ENCODE measurements at places on chromosomes 16 and 17.

DNA sequence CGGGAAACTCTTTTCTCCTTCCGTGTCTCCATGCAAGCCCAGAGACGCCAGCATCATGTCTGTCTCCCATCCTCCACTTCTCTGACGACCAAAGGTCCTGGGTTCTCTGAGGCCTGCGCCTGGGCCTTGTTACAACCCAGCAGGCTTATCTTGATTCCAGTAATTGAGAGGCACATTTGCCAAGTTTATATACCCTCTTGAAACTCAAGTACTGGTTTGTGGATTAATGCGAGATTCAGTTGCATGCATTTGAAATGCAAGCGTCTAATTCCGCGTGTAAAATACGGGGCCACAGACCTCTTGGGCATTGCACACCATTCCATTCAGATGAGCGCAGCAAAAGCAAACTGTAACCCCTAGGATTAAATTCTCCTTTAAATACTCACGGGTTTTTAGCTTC lies 28.7 kb upstream of the CRISPLD2 start:
- no peak for DNase-seq

DNA sequence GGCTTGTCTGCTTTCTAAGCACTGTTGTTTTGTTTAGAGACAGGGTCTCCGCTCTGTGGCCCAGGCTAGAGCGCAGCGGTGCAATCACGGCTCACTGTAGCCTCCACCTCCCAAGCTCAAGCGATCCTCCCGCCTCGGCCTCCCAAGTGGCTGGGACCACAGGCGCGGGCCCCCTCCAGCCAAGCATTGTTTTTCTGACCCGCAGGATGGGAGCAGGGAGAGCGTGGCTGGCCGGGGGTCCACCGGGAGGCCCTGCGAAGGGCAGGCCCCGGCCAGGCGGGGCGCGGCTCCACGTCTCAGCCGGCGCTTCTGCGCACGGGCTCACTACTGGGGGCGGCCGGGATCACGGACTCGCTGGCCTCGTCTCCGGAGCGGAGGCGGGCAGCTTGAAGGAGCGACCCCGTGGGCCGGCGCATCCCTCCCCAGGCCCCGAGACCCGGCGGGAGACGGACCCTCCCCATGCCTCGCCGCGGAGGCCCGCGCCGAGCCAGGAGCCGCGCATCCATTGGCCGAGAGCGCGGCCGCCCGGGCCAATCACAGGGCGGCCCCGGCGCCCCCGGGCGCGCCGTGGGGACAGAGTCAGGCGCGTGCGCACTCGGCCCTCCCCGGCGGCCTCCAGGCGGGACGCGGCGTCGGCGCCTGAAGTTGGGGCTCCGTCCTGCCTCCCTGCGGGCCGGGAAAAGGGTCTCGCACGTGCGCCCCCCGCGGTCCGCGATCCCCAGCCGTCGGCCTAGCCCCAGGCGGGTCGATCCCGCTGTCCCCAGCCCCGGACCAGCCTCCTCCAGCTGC lies 24.9 kb downstream of the ACTG1 start:
- peak; percentile 79 for DNase-seq

DNA sequence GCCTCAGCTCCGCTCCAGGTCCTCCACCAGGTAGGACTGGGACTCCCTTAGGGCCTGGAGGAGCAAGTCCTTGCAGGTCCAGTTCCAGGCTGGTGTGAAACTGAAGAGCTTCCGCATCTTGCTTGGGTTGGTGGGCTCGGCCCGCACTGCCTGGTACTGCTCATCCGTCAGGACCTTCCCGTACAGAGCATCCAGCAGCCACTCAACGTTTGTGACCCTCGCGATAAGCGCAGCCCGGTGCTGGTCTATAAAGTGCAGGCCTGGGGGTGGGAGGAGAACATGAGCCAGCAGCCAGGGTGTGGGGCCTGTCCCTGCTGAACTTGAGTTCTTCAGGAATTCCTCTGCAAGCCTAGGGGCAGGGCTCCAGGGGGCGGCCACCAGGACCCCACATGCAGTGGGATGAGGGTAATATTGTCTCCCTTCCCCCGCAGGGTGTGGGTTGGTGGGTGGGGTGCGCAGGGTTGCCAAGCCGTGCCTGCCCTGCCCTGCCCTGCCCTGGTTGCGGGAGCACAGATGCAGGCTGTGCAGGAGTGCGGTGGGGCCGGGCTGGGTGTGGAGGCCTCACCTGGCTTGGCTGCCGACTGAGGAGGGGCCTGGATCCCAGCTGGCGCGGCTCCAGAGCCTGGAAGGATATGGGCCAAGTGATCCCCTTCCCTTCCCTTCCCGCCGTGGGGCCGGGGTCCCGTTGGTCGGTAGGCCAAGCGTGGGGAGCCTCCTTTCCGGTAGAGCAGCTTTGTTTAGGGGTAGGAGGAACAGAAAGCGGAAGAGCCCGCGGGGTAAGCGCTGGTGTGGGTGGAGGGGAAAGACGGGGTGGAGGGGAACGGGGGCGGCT lies 762 bp downstream of the PYCARD start:
- DNase-seq: no peak

DNA sequence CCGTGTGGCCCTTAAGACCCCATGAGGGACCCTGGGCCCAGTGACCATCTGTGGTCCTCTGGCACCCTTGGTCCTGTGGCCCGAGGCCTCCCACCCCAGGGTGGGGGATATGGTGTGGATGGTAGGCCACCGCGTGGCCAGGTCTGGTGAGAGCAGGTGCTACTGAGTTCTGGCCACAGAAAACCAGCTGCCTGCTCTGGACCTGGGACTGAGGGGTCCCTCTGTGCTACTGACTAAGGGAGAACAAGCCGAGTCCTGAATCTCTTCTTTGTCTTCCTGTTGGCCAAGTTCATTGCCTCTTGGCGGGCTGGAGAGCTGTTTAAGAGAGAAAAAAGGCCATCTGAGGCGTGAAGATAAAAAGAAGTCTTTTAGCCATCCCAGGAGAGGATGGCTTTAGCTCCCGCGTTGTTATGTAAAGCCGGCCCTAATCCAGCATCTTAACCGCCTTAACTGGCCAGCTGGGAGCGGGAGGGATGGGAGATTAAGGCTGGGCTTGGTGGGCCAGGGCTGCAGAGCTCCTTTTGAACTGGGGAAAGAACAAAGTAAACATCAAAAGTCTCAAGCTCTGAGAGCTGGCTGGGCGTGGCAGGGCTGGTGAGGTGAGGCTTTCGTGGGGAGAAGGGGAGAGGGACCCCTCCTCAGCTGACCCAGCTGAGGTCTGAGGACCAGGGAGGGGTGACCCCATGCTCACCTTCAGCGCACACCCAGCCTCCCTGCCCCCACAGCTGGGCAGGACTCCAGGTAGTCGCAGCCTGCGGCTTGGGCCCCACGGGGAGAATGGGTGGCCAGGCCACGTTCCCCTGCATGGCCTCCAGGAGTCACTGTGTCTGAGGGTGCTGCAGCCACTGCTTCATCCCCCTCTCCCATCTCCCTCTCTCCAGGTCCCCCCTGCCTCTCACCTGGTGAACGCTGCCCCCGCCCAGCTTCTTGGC lies 62.4 kb downstream of the NKD1 start:
- no peak for DNase-seq

GRCh38 chr16:82639666-82640336 lies 13.0 kb downstream of the CDH13 start:
- peak; percentile 43 for DNase-seq

DNA sequence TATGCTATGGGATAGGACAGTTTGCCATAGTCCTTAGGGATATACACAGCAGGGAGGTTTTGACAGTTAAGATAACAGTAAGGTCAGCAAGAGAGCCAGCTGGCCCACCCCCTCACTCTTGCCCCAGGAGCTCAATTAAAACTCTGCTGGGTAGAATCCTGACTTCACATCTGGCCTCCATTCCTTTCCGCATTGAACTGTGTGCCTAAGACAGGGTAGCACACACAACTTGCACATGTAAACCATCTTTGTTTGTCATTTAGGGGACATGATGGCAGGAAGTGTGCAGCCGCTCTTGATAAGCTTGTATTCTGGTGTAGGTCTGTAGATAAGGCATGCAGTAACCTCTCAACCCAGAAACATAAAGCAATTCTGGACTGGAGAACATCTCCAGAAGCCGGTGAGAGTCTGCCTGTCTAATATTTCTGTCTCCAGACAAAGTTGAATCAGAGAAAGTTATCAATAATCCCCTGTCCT lies 5.2 kb downstream of the MINK1 start:
- no peak for DNase-seq

GRCh38 chr16:65178151-65178550 lies 56.3 kb upstream of the CDH11 start:
- DNase-seq: no peak

GRCh38 chr17:6269478-6269877 lies 165.4 kb downstream of the AIPL1 start:
- no peak for DNase-seq

DNA sequence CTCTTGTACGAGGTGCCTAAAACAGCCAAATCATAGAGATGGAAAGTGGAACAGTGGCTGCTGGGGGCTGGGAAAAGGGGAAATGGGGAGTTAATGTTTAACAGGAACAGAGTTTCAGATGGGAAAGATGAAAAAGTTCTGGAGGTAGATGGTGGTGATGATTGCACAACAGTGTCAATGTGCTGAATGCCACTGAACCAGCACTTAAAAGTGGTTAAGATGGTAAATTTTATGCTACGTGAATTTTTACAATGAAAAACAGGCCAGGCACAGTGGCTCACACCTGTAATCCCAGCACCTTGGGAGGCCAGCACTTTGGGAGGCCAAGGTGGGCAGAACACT lies 130.4 kb downstream of the C16orf78 start:
- DNase-seq: no peak

GRCh38 chr16:27058299-27058698 lies 8.4 kb upstream of the C16orf82 start:
- DNase-seq: no peak

- DNase-seq: no peak
Observed at GRCh38 chr16:88713568-88714419, 7.5 kb downstream of the CTU2 start.
